ENCODE measurements at places on chromosomes 2 and 18.

DNA sequence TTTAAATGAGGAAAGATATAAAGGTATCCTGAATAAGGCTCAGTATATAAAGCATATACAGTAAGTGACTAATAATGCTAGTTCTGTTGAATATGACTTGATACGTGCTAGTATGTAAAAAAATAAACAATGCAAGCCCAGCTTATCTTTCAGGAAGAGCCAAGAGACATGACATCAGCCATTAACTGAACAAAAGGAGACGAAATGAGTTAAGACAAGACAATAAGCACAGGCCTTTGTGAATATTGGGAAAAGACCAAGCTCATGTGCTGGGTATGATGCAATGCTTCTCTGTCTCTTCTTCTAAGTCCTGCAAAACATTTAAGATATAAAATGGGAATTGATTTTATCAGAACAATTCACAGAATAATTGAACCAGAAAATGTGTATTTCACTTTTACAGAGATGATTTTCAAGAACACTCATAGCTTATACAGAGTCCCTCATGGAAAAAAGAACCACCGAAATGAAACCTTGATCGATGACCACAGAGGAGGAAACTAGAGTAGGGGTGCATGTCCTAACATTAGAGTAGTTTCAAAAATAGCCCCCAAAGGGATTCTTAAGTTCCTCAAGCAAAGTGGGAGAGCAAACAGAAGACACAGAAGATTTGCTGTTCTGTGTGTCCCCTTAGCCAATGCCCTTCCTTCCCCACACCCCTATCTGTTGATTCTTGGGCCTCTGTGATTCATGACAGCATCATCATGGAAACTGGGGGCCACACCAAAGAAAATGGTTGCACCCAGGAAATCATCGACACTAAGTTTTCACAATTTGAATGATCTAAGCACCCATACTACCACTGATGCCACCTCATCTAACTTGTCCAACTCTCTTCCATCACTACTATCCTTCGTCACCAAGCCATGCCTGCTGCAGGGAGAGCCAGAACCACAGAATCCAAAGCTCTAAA is 68.0 kb upstream of the CRIM1 start:
- no peak for DNase-seq

- no peak for DNase-seq
These were observed 6.8 kb upstream of the CHMP3 start for GRCh38 chr2:86570059-86570458.

DNA sequence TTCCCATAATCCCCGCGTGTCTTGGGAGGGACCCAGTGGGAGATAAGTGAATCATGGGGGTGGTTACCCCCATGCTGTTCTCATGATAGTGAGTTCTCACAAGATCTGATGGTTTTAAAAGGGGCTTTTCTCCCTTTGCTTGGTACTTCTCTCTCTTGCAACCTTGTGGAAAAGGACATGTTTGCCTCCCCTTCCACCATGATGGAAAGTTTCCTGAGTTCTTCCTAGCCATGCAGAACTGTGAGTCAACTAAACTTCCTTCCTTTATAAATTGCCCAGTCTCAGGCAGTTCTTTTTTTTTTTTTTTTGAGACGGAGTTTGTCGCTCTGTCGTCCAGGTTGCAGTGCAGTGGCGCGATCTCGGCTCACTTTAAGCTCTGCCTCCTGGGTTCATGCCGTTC is 26.5 kb upstream of the RTN4 start:
- no peak for DNase-seq

DNA sequence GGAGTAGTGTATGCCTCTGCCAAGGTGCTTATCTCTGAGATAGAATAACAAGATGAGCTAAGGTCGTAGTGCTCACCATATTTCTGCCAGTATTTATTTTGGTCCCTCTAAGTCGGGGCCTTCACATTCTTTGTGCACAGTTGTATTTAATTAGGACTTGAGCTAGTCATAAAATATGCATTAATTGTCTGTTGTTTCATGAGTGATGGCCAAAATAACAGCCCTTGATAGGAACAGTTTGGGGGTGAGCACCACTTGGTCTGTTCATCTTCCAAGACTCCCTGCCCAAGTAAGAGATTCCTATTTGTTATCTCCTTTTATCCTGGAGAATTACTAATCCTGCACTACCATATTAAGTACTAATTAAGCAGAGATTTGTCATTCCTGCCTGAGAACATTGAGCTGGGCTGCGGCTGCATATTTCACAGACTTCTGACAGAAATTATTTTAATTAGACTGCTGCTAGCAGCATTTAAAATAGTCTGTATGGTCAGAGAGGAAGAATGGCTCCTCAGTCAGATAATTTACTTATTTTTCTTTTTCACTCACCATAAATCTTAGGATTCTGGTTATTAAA is 435.1 kb downstream of the MTX2 start:
- no peak for DNase-seq

DNA sequence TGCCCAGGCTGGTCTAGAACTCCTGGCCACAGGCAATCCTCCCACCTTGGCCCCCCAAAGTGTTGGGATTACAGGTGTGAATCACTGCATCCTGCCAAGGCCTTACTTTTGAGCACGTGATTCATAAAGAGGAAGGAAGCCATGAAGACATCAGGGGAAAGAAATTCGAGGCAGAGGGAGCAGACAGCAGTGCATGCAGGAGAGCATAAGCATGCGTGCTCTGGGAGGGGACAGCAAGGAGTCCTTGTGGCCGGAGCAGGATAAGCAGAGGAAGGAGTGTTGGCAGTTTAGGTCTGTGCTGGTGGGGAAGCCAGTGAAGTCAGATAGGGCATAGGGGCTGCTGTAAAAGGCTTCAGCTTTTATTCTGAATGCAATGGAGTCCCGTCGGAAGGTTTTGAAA is 400.5 kb upstream of the RAB12 start:
- no peak for DNase-seq

DNA sequence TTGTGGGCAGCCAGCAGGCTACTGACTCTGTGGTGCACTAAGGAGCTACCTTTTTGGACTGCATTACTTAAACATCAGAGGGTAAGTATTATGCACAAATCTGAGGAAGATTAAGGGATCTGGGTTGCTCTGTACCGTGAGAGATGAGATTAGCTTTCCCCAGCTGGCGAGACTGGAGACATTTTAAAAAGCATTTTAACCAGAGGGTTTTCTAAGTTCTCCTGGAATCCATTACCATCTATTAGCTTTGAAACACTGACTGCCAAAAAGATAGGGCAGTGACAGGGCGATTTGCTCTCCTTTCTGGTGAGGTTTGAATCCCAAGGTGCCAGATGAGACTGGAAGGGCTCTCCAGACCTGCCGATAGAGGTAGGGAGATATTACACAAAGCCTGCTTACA is 63.2 kb downstream of the LYPD6 start:
- DNase-seq: no peak

- DNase-seq: no peak
These were observed 873.8 kb upstream of the GCFC2 start for GRCh38 chr2:76584474-76584873.

DNA sequence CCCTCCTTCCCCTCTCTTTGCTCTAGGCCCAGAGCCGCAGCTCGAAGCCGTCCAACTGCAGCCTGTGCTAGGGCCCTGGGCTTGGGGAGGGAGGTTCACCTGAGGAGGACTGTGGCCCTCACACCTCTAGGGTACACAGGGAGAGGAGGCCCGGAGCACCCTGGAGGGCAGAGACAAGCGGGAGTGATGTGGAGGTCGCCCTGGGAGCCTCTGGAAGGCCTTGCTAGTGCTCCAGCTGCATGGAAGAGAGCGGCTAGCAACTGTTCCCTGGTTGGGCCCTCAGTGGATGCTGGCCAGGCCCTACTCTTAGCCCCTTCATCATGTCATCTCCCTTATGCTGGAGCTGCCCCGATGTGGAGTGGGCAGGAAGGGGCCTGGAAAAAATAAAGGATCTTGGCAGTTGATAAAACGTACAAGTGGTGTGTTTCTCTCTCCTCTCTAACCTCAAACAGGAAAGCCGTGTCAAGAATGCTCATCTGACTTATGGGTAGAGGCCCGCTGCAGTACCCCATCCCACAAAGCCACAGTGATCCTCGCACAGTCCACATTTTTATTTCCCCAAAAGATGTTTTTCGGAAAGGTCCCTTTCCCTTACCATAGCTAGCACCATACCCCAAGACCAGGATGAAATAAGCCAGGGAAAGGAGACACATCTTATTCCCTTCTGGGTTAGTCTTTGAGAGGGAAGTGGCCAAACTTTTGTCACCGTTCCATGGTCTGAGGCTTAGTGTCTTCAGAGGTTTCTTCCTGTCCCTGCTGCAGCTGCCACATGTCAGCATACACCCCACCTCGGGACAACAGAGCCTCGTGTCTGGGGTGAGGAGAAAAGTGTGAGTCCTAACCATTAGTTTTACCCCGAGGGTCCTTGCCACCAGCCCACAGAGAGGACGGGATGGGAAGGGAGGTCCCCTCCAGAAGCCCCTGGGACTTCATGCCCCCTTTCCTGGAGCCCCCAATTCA is 2.9 kb downstream of the ZFAND2B start:
- DNase-seq: no peak

Data from activated CD8-positive, alpha-beta memory T cell treated with anti-CD3 and anti-CD28 coated beads, Interleukin-2, amount 50 U/mL, for 4 hours (primary cell).